NCI-H1436 treated with DMSO at 0.1 percent for 48 hours (cell line): ENCODE measurements at places on chromosomes 12 and 14.

DNA sequence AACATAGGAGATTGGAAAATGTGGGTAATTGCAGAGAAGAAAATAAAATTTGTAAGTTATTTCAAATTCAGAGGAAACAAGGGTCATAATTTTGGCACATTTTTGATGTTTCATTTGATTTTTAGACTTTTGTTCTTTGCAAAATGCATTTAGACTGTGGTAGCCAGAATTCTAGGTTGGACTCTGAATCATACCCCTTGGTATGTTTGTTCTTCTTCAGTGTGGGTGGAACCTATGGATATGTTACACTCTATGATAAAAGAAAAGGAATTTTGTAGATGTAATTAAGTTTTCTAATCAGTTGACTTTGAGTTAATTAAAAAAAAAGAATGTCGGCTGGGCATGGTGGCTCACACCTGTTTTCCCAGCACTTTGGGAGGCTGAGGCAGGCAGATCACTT, 827.0 kb downstream of the AACS start:
- DNase-seq, result no peak

GRCh38 chr14:88668448-88669116, 105.7 kb downstream of the ZC3H14 start:
- no peak for DNase-seq

- no peak for DNase-seq
Observed at GRCh38 chr12:34217660-34218059, 195.4 kb downstream of the ALG10 start.

DNA sequence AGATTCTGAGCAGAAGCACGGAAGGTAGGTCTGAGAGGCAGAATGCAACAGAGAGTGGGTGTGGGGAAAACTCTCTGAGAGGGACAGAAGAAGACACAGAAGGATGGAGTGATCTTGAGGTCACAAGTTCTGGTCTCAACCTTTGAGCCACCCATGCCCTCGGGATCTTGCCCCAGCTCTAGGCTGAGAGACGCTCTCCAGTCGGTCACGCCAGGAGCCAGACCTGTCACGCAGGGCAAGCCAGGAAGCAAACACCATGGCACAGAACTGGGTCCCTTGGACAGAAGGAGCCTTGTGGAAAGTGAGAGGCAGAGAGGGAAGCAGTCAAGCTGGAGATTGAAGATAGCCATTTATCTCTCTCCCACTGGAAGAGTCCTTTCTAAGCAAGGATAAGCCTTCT, 79.0 kb downstream of the VWF start:
- DNase-seq, result no peak

- DNase-seq, result no peak
Observed at GRCh38 chr12:59151243-59151642, 230.9 kb upstream of the LRIG3 start.

- DNase-seq, result no peak
Observed at GRCh38 chr12:130764073-130764472, 48.0 kb upstream of the RIMBP2 start.

- DNase-seq, result no peak
Observed at GRCh38 chr12:9699898-9700605, 30.5 kb downstream of the CLEC2D start.

- DNase-seq, result no peak
Observed at GRCh38 chr12:59004456-59004855, 84.2 kb upstream of the LRIG3 start.

DNA sequence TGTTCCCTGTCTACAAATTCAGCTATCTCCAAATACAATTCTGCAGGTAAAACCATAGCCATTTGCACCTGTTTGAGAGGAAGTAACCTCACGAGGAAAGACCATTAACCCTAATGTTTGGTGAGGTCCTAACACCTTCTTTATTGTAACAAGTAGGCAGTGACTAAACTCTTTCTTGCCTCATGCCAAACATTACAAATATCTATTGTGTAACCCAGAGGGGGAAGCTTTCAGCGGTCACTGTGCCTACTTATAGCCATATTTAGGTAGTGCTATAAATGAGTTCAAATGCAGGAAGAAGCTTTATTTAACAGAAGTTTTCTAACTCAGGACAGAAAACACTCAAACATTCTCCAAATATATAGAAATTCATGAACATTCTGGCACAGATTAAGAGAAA, 252.7 kb downstream of the LRFN5 start:
- no peak for DNase-seq

DNA sequence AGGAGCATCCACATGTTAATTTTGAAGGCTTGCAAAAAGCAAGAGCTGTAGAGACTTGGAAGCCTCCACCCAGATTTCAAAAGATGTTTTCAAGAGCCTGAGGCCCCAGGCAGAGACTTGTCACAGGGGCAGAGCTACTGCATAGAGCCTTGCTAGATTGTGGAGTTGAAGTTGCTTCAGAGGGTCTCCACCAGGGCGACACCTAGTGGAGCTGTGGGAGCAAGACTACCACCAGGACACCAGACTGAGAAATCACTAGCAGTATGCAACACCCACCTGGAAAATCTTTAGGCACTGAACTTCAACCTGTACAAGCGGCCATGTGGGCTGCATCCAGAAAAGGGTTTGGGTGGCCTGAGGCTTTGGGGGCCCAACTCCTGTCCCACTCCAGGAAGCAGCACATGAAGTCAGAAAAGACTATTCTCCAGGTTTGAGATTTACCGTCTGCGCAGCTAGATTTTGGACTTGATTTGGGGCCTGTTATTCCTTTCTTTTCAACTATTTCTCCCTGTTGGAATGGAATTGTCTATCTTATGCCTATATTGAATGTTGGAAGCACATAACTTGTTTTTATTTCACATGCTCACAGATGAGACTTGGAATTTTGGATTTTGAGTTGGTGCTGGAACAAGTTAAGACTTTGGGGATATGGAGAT, 508.6 kb downstream of the FLRT2 start:
- DNase-seq, result no peak

DNA sequence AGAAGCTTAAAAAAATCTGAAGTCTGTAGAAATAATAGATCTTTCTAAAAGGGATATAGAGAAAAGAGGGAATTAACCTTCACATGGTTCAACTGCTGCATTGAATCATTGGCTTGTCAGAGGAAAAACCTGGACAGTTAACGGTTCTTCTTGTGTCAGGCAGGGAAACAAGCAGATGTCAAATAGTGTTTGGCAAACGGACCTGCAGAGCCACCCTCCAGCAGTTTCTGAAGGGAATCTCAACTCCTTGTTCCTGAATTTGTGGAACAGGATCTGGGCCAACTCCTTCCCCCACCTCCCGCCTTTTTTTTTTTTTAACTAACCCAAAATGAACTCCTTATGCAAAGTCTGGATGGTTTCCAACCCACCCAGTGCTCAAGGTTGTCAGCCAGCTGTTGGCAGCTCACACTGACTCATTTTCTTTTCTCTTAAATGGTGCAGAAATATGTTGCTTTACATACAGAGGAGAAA, 187.3 kb downstream of the CAND1 start:
- DNase-seq, result no peak

GRCh38 chr12:45088608-45089007, 37.7 kb upstream of the DBX2 start:
- DNase-seq, result no peak

GRCh38 chr14:104239185-104239775, 100.9 kb downstream of the KIF26A start:
- DNase-seq, result no peak

GRCh38 chr12:26128168-26128567, 3.3 kb upstream of the BHLHE41 start:
- no peak for DNase-seq

DNA sequence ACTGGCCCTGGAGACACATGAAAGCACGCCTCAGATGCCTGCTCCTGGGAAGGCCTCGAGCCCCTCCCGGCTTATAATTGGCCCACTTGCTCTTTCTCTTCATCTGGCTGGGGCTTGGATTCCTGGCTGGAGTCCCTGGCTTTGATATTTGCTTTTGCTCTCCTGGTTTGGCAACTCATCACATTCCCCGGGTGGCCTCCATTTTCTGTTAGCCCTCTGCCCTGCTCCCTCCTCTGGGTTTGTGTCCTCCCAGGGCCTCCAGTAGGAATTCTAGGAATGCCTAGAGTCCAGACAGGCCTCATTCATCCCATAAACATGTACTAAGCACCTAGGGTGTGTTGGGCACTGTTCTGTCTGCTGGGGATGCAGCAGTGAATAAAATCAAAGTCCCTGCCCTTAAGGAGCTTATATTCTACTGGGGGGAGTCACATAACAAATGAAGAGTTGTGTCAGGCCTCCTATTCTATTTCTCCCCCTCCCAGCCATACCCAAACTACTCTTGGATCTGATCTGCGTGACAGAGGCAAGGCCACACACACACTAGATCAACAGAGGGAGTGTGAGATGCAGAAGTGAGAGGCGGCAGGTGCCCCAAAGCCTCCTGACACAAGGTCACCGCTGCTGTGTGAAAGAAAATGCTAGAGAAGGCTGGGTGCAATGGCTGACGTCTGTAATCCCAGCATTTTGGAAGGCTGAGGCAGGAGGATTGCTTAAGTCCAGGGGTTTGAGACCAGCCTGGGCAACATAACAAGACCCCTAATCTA, 21.3 kb upstream of the TSPAN9 start:
- DNase-seq, result no peak

GRCh38 chr12:10654003-10654402, 19.8 kb downstream of the STYK1 start:
- DNase-seq, result no peak

- DNase-seq, result no peak
Observed at GRCh38 chr14:92531106-92531873, 17.7 kb downstream of the RIN3 start.

- DNase-seq, result no peak
Observed at GRCh38 chr14:44803239-44803905, 158.4 kb downstream of the KLHL28 start.

GRCh38 chr12:112997506-112997905, 19.2 kb downstream of the OAS2 start:
- DNase-seq, result no peak

- no peak for DNase-seq
Observed at GRCh38 chr12:72647139-72647538, 375.0 kb downstream of the TRHDE start.

DNA sequence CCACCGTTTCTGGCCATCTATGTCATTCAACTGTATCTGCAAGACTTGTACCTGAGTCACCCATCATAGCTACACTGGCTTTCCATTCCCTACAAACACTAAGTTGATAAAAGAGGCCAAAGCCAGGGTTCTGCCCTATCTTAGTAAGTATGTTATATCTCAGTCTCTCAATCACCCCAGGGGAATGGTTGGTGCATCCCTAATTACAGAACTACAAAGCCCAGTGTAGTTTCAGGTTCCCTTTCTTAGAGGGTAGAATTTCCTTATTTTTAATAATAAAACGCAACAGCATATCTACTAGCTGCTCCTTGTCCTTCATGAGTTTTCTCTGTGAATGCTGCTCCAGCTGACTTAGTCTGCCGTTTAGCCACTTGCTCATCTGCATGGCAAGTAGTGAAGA, 57.6 kb downstream of the ST8SIA1 start:
- DNase-seq, result no peak

GRCh38 chr12:49027846-49028555, 9.4 kb upstream of the PRKAG1 start:
- DNase-seq, result no peak

DNA sequence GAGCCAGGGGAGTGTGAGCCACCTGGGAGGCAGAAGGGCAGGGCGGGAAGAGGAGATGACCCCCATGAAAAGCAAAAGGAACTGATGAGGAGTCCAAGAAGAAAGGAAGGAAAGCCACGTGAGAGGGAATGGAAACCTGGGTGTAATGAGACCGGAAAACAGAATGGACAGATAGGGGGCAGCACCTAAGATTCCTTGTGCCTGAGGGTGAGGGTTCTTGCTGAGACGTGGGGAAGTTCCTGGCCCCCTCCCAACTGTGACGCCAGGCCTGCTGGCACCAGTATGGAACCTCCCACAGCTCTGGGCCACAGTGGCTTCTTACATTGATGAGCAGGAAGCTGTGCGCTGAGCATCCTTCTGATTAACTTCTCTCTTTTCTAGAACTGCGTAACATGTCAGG, 30.8 kb downstream of the TTC7B start:
- no peak for DNase-seq

- DNase-seq, result no peak
Observed at GRCh38 chr12:127147724-127148123, 1119.2 kb upstream of the TMEM132C start.

GRCh38 chr14:94225460-94226378, 51.6 kb downstream of the PPP4R4 start:
- DNase-seq, result no peak

DNA sequence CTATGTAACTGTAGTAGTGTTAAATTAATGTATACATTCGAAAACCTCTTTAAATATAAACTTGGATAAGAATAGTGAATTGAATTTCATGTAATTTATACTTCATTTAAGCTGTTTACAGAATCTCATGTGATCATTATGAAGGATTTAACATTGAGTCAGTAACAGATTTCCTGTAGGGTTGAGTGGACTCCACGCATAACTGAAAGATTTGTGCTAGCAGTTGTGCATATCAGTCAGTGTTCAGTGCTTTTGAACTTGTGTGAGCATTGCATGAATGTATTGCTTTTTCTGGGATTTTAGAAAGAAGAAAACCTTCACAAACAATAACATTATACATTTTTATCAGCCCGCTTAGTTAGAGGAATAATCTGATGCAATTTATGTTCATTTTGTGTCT, 1435.3 kb downstream of the LRFN5 start:
- DNase-seq, result no peak

DNA sequence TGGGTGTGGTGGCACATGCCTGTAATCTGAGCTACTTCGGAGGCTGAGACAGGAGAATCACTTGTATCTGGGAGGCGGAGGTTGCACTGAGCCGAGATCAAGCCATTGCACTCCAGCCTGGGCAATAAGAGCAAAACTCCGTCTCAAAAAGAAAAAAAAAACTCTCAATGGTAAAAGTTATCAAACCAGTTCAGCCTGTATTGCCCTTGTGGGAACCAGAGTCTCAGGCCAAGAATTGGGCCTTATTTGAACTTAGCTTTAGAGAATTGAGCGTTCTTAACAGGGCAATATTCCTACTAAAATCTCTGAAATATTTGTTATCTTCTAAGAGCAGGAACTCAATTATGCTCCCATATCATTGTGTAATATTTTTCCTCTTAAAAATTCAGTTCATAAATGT, 7.7 kb upstream of the MDM2 start:
- no peak for DNase-seq

DNA sequence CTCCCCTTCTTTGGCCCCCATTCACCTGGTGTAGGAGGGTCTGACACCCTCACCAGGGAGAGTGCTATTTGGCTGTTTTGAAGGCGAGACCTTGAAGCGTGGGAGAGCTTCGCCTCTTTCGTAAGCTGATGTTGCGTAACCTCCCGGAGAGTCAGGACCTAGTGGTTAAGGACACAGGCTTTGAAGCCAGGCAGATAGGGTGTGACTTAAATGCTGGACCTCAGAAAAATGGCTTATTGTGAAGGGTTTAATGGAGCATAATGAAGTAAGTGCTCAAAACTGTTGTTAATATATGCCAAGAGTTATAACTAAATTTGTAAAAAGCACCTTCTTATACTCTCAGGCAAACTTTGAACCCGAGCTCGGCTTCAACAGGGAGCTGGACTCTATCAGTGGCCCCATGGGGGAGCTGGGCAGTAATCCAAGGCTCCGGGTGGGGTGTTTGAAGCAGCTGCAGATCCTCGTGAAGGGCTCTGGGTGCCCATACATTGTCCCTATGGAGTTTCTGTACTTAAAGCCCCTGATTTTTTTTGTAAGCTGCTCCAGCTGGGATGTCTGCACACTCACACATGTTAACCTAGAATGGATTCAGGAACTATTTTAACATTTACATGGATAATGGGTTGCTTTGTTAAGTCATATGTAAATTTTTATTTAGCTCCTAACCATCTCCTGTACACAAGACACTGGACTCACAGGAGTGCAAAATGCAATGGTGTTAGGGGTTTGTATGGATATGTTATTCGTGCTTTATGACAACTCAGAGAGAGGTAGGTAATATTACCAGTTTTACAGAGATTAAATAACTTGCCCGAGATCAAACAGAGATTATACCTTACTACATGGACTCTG, 26.0 kb downstream of the PPFIBP1 start:
- DNase-seq, result no peak

- no peak for DNase-seq
Observed at GRCh38 chr14:50659327-50659974, 8.7 kb downstream of the SAV1 start.
